Hindlimb muscle (tissue), 1 donor: ENCODE measurements at places on chromosomes 12 and 14. TPM values are rescaled to one million over a fixed set of nuclear protein-coding genes. Genes with fewer than 3 reads are reported as not detected.

Gene ACSS3
- polyA plus RNA-seq: 8.2 TPM

Gene RAPGEF3
- 14.0 TPM for polyA plus RNA-seq

Gene ARID4A
- polyA plus RNA-seq: 13.8 TPM

Gene POTEG
- not detected for polyA plus RNA-seq

DNA sequence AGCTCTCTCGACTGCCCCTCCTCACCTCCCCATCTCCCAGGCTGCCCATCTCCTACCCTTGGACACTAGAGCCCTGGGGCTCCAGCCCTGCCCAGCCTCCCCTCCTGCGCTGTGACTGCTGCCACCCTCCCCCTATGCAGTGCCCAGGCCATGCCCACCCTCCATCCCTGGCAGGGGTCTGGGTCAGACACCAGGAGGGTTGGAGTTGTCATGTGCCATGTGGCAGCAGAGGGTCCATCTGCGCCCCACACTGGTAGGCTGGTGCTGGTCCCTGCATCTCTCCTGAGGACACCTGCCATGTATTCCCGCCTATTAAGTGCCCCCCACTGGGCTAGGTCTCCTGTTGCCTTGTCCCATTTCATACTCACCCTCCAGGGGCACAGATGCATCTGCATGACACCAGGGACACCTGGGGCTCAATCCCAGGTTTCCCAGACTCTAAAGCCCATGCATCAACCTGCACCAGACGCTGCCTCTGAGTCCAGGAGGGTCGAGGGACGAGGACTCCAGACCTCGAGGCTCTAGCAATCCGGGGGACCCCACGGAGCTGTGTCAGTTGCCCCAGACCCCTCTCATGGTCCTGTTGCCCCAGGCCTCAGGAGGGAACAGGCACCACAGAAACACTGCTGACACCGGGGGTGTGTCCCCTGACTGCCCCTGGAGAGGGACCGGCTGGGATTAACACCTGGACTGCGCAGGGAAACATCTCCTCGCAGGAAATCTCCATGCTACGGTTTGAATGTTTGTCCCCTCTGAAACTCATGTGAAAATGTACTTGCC, 23.4 kb upstream of the SFSWAP start:
- DNase-seq: no peak

GRCh38 chr14:35403114-35403602, 1.4 kb downstream of the NFKBIA start:
- no peak for DNase-seq

GRCh38 chr12:6313326-6313940, 3.0 kb downstream of the PLEKHG6 start:
- no peak for DNase-seq

GRCh38 chr12:8018666-8019581, 13.6 kb upstream of the FOXJ2 start:
- no peak for DNase-seq

DNA sequence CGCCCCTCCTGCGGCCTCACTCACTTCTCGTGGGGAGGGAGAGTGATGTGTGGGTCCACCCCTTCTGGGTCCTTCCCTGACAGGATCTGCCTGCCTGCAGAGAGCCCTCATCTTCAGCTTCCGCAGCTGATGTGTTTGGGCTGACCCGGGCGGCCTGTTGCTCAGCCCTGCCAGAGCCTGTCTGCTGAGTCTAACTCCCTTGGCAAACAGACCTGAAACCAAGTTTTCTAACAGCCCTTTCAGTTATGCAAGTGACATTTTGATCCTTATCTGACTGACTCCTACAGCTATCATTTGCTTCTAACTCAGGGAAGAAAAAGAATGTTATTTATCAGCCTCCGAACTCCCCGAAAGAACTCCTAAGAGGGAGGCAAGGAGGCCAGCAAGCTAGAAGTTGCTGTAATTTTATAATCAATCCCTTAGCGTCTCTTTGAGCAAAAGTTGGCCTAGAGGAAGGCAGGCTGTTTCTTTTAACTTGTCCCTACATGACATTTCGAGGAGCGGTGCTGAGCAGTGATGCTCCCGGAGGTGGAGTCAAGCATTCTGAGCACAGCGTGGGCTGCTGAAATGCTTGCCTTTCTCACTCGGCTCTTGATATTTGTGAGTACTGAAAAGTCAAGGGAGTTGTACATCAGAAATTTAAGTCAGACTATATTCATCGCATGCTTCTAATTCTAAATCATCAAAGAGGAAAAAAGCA, 31.5 kb upstream of the CACNA2D4 start:
- no peak for DNase-seq

- no peak for DNase-seq
These were observed 18.0 kb upstream of the BEGAIN start for GRCh38 chr14:100605230-100605629.

GRCh38 chr12:51198568-51199365, 19.1 kb downstream of the POU6F1 start:
- no peak for DNase-seq
